ENCODE measurements at places on chromosomes 16 and 17.

DNA sequence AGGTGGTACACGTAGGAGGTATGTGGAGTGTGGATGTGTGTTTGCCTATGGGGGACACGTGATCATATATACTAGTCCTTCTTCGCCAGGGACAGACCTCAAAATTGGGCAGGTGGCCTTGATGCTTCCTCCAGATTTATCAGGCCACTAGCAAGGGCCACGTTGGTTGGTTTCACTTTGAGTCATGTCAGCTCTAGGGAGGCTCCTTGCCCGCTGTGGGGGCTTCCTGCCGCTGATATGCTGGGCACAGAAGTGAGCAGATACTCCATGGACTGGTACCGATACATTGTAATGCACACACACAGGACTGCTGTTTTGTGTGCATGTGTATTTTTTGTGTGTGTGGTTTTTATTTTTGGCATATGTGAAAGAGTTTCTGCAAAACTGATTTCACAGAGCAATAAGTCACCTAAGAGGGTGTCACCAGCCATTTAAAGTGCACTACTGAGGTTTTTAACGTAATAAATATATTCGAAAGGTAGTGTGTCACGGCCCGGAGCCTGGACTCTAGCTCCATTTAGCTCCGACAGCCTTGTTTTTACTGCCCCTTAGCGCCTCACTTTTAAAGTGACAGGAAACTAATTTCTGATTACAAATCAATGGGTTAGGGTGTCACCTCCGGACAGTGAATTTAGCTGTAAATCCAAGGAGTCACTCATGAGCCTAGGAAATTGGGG, 605.5 kb upstream of the SALL1 start:
- no peak for DNase-seq

DNA sequence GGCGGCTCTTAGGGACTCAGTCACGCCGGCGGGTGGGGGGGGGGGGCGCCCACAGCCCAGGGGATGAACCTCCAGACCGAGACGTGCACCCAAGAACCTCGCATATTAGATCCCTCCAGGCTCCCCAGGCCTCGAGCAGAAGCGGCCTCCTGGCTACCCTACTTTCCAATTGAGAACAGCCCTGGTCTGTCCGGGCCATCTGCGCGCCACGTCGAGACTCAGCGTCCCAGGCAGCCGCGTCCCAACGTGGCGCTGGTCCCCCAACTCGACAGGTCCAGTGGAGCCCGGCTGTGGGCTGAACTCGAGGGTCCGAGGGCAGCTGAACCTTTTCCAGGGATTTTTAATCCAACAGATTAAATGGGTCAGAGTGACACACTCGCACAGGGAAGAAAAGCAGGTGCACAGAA, 2.3 kb upstream of the IRX3 start:
- DNase-seq: no peak

DNA sequence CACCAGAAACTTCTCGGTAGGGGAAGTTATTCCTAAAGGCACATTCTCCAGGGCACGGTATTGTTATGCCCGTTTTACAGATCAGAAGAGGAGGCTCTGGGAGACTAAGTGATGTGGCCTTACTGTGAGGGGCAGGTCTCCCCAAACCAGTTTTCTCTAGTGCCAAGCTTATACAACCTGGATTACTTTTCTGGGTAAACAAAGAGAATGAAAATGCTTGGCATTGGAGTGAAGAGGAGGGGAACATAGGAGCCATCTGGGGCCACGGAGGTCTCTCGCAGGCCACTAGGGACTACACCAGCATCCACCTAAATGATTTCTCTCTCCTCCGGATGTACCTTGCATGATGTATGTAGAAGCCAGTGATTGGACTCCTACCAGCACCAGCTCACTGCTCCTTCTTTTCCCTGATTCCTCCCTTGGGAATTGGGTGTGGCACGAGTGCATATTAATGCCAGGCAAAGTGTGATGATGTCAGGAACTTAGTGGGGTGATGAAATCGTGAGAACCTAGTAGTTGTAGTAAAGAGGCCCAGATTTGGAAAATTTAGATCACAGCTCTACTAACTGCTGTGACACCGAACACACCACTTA, 674 bp downstream of the TOM1L1 start:
- DNase-seq: no peak

DNA sequence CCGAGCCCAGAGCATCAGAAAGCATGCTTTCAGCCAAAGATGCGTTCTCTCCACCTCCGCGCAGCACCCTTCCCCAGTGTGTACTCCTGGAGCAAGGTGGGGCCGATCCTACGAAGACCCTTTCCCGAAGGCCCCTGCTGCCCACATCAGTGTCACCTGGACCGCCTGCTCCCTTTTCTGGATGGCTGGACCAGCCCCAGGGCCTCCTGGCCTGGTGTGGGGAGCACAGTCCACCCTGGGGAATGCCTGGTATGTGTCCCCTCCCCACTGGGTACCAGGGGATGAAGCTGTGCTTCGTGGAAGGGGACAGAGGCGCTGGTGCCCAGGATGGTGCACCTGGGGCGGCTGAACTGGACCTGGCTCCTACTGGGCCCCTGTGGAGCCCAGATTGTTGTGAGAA, 173.8 kb downstream of the SEC14L1 start:
- DNase-seq: no peak

GRCh38 chr17:18006495-18007239, 32.3 kb downstream of the ATPAF2 start:
- DNase-seq: no peak

- DNase-seq: no peak
Measured at GRCh38 chr17:5800646-5801045, 216.3 kb upstream of the NLRP1 start.

- no peak for DNase-seq
Measured at GRCh38 chr17:49501496-49501895, 6.4 kb downstream of the NGFR start.

DNA sequence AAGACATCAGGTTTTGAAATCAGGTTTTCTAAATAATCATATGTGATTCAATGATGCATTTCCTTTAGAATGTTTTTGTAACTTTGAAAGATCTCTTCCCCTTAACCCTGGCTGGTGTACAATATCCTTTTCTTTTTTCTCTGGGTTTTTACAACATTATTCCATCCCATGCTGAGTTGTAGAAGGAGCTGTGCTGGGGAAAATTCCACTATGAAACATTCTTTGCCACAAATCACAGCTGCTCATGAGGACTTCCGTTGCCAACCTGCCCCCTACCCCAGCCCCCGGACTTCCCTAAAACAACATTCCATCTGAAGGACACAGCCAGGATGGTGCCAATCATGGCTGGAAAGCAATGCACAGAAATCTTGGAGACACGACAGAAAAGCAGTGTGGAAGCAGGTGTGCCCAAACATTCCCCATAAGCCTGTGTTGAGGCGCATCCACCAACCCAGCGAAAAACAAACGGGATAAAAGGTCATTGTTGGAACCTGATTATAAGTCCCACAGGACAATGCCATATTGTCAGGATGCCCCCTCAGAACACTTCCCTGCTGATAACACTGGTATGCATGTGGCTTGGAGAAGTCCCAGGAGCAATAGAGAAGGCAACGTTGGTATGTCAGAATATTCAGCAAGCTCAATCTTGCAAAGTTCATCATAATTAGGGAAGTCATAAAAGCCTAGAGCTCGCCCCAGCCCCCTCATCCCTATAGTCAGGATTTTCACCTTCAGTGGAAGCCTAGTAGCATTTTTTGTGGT, 475.0 kb downstream of the HS3ST3B1 start:
- no peak for DNase-seq

GRCh38 chr16:17173281-17173680, 297.5 kb downstream of the XYLT1 start:
- DNase-seq: no peak

- DNase-seq: no peak
Measured at GRCh38 chr17:73562896-73563295, 81.3 kb downstream of the SDK2 start.

DNA sequence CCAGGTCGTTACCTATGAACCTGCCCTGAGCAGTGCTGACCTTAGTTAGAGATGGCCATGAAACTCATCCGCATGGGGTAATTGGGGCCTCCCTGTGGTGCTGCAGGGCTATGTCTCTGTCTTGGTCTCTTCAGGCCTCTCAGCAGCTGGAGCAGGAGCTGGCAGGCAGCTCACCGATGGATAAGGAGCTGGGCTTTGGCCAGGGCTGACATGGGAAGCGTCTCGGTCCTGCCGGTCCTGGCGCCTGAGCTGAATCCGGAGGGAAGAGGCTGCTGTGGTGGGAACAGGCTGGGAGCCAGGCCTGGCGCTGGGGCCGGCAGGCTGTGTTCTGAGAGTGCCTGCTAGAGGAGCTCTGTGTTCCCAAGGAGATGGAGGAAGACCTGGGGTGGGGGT, 10.1 kb downstream of the IL32 start:
- no peak for DNase-seq

Measured in BJ (cell line).